Occipital lobe (tissue), 3 donors: ENCODE measurements at places on chromosomes 6 and 20.

GRCh38 chr6:108727966-108728730, 120.1 kb upstream of the ARMC2 start:
- DNase-seq, result no peak

- DNase-seq, result no peak
These were observed 15.4 kb upstream of the FAM110A start for GRCh38 chr20:818001-818664.

DNA sequence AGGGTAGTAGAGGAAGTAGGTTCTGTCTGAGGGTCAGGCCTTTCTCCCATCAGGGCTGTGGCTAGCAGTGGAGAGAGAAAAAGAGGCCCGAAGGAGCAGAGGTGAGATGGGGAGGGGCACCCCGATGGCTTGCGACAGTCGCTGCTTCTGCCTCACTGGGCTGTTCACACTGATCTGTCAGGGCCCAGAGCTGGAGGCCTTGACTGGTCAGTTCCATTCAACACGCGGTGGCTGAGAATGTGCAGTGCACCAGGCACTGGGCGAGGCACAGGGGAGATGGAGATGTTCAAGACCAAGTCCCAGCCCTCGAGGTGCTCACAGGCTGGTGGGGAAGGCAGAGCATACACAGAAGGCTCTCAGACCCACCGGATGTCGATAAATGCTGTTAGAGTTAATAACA, 21.4 kb downstream of the SLC12A5 start:
- no peak for DNase-seq

- no peak for DNase-seq
These were observed 466.9 kb downstream of the CD83 start for GRCh38 chr6:14584450-14584849.

DNA sequence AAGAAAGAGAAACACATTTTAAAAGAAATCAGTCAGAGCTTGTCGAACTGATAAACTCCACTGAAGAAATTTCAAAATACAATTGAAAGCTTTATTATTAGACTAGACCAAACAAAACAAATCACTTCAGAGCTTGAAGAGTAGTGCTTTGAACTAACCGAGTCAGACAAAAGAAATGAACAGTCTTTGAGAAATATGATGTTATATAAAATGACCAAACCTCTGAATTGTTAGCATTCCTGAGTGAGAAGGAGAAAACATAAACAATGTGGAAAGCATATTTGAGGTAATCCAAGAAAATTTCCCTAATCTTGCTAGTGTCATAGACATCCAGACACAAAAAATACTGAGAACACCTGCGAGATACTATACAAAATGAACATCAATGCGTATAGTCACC, 13.2 kb upstream of the CST4 start:
- no peak for DNase-seq

DNA sequence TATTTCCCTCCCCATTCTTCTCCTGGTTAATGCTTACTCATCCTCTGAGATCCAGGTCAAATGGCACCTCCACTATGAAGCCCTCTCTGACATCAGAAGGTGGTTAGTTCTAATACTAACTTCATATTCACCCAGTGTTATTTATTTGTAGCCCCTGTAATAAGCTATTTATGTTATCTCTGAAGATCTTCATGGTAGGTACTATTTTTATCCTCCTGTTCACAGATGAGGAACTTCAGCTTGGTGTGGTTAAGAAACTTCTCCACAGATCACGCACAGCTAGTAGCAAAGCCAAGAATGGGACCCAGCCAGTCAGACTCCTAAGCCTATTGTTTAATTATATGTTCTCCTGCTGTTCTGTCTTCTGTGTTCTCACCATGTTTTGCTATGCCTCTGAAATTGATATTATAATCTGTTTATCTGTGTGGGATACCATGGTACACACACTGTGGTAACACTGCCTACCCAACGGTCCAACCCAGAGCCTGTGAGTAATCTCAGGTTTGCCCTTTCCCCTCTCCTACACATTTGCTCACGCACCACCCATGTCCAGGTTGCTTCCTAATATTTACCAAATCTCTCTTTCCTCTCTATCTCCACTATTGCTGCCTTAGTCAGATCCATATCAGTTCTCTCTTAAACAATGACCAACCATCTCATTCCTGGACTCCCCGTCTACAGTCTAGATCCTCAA, 98.4 kb downstream of the IPCEF1 start:
- DNase-seq, result no peak
